ENCODE measurements at places on chromosomes 7 and 10. TPM values are rescaled to one million over a fixed set of nuclear protein-coding genes. Genes with fewer than 3 reads are reported as not detected.

GRCh38 chr10:75899816-75900390 is 468.5 kb downstream of the LRMDA start:
- H3K4me3 ChIP-seq: no peak overlapping the region
- peaks cover 27% of the 10 kb centered on the region for H3K27me3 ChIP-seq
- no peaks in the 10 kb centered on the region for H3K36me3 ChIP-seq
- DNase-seq: no peak

GRCh38 chr10:58723966-58724365 is 211.3 kb downstream of the BICC1 start:
- no peak overlapping the region for H3K27ac ChIP-seq
- no peak for DNase-seq
- H3K4me3 ChIP-seq: no peak overlapping the region
- H3K27me3 ChIP-seq: peaks cover 21% of the 10 kb centered on the region
- peaks cover 2% of the 10 kb centered on the region for H3K4me1 ChIP-seq

SPDYE16 gene
- not detected for total RNA-seq

- no peak overlapping the region for H3K4me3 ChIP-seq
- no peaks in the 10 kb centered on the region for H3K27me3 ChIP-seq
- no peak overlapping the region for H3K27ac ChIP-seq
Measured at GRCh38 chr7:77940647-77941046, 142.1 kb downstream of the PHTF2 start.

PALS2 gene
- 12.8 TPM for total RNA-seq
